Activated CD4-positive, alpha-beta T cell treated with anti-CD3 and anti-CD28 coated beads for 48 hours (primary cell): ENCODE measurements at places on chromosomes 3 and 15.

- DNase-seq, result peak; percentile 25
Measured at GRCh38 chr3:119236756-119237155, 3.9 kb downstream of the B4GALT4 start.

GRCh38 chr3:177946497-177946896 lies 589.7 kb upstream of the KCNMB2 start:
- no peak for DNase-seq

- no peak for DNase-seq
Measured at GRCh38 chr3:149781211-149781610, 11.1 kb downstream of the ANKUB1 start.

GRCh38 chr15:68418611-68419161 lies 13.3 kb downstream of the ITGA11 start:
- DNase-seq, result no peak

DNA sequence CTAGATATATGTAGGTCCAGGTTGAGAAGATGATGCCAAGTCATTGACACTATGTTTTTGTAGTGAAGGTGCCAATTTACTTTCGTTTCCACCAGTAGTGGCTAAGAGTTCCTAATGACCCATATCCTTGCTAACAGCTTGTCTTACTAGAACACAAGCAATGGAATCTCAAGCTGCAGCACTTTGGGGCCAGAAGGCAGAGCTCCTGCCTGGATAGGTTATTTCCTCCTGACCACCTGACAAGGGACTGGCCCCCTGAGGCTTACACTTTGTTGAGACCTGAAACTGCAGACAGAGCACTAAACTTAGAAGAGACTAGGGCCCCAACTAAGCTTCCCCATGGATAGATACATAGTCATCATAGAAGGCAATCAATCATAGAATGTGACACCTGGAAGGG lies 11.7 kb downstream of the ONECUT1 start:
- no peak for DNase-seq

- DNase-seq, result peak; percentile 37
Measured at GRCh38 chr15:62391641-62392262, 226.7 kb upstream of the C2CD4B start.

DNA sequence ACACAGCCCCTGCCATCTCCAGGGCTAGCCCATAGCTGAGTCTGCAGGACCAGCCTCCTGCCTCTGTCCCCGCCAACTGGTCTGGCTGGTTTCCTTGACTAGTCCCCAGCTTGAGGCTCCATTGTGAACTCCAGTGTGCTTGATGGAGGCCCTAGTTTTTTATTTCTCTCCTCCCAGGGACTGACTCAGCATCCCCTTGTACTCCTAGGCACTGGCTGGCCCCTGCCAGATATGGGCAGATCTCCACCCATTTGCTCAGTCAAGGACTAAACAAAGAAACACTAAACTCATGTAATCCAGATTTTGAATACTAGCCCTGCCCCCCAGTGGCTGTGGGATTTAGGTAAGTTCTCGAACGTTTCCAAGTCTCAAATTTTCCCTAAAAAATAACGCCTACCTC lies 415.4 kb upstream of the RORA start:
- no peak for DNase-seq

GRCh38 chr3:157098121-157098822 lies 61.7 kb downstream of the CCNL1 start:
- DNase-seq, result no peak

GRCh38 chr3:153252963-153253362 lies 90.9 kb downstream of the RAP2B start:
- no peak for DNase-seq

GRCh38 chr3:18428036-18428435 lies 2.9 kb upstream of the SATB1 start:
- DNase-seq, result no peak

DNA sequence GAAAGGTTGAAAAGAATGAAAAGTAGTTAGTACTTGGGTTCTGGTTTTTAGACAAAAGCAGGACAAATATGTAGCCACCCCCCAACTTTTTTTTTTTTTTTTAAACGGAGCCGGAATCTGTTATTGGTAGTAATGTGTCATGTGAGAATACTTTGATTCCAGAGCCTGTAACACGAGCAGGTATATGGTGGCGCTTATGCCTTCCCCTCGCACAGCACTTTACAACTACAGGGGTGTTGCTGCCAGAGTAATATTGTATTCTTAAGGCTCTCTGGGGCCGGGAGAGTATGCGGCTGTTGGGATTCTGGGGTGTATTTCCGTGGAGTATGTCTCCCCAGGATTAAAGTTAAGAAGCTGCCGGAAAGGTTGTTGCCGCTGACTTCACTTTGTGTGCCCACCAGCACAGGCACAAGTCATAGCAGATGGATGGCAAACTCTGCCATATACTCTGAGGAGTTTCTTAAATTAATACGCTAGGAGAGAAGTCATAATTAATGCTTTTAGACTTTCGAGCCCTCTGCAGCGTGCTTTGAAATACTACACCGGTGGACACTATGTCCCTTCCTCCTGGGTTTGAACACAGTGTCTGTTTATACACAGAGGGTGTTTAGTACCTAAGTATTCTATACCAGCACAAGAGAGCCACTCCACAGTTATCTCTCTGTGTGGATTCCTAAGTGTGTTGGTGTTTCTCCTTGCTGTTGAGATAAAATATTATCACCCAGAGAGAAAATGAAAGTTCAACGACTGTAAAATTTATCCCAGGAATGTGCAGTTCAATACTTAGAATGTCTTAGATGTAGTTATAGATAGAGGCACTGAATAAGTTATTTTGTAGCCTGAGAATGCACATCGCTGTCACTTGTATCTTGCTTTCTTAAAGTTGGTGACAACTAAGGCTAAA lies 1.4 kb downstream of the MBNL1 start:
- no peak for DNase-seq
